ENCODE measurements at places on chromosomes 16 and 17.

GRCh38 chr17:42428141-42428944, 5.3 kb upstream of the CAVIN1 start:
- DNase-seq: peak; percentile 34

DNA sequence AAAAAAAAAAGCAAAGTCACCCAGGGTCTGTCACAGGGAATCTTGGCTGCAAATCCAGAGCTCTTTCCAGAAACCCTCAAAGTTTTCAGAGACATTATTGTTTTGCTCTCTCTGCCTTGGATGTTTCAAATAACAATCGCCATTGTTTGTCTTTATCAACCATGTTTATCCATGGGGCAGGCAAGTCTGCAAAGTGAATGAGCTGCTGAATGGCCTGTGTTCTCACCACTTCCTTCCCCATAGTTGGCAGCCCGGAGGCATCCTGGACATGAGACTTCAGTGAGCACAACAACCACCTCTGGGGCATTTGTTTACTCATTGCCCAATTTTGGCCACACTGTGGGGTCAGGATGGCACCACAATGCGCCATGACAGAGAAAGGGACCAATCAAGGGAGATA, 53.1 kb upstream of the USP7 start:
- no peak for DNase-seq

DNA sequence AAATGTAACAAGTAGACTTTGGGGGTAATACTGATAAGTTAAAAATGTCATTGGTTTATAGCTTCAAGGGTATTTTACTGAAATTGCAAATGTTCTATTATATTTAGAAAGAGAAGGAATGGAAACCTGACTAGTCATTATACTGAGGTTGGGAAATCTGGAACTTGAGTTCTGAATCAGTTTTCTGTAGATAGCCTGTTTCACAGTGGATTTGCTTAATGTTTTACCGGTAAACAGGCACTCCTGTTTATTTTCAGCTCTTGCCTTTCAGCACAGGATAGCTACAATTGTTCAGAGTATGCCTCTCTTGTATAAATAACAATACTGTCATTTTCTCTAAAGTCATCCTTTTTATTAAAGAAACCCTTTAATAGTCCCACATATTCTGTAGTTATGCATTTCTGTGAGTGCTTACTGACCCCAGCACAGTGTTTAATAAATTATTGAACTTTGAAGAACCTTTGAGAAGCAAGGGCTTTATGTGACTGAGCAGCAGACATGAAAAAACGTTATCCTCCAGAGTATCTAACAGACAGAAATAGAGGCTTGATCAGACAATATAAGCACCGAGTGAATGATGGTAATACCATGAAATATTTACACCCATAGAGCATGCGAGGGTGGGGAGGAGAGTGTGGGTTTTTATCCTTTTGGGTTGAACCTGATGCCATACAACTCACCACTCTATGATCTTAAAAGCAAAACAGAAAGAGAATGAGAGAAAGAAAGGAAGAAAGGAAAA, 58.2 kb downstream of the FTO start:
- no peak for DNase-seq

- no peak for DNase-seq
Observed at GRCh38 chr17:82615084-82616020, 32.9 kb downstream of the WDR45B start.

GRCh38 chr16:48613061-48613957, 3.3 kb upstream of the N4BP1 start:
- peak; percentile 62 for DNase-seq

GRCh38 chr17:35630530-35631148, 43.5 kb downstream of the AP2B1 start:
- DNase-seq: no peak

DNA sequence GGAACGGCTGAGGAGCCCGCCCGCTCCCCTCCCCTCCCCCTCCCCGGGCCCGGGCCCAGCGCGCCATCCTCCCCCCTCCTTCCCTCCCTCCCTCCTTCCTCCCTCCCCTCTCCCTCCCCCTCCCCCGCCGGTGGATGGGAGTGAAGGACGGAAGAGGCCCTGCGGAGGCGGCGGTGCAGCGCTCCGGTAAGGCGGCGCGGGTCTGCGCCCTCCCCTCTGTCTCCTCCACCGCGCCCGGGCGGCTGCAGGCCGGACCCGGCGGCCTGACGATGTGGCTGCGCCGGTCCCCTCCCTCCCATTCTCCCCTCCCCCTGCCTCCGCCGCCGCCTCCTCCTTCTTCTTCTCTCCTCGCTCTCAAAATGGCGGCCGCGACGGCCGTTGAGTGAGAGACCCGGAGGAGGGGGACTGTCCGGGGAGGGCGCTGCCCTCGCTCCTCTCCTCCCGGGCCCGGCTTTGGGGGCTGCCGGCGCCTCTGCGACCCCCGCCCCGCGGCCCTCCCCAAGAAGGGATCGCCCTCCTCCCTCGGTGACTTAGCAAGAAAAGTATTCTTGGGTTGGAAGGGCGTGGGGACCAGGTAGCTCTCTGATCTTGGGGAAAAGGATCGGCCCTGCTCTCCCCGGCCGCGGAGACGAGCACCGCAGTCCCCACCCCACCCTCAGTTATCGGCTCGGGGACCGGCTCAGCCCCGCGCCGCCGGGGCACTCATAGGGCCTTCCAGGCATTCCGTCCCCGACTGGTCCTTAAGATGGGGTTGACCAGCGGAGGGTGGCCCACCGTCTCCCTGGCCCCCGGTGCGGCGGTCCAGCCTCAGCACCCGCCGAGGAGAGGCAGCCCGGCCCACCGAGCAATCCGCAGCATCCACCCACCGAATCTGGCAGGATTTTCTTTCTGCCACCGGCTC, 617 bp downstream of the PAFAH1B1 start:
- peak; percentile 80 for DNase-seq

- no peak for DNase-seq
Observed at GRCh38 chr16:89765292-89765830, 44.0 kb downstream of the ZNF276 start.

DNA sequence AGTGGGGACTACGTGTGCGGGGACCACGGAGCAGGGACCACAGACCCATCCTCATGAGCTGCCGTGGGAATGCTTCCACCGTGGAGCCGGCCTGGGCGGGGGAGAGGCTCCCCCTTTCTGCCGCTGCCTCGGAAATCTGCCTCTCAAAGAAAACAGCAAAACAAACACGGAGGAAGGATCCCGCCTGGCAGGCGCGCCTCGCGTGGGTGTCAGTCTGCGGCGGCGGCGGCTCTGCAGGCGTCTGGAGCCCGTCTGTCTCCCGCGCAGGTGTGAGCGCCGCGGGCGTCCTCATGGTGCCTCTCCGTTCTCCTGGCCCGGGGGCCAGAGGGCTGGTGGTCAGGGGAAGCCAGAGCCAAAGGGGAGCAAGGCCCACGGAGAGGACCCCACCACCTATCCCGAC, 27.5 kb downstream of the GSE1 start:
- DNase-seq: no peak

GRCh38 chr17:4480929-4481898, 17.5 kb upstream of the SPNS2 start:
- peak; percentile 58 for DNase-seq

- DNase-seq: no peak
Observed at GRCh38 chr16:76634847-76635697, 357.9 kb downstream of the CNTNAP4 start.

- DNase-seq: no peak
Observed at GRCh38 chr16:81864646-81865382, 85.7 kb downstream of the PLCG2 start.

DNA sequence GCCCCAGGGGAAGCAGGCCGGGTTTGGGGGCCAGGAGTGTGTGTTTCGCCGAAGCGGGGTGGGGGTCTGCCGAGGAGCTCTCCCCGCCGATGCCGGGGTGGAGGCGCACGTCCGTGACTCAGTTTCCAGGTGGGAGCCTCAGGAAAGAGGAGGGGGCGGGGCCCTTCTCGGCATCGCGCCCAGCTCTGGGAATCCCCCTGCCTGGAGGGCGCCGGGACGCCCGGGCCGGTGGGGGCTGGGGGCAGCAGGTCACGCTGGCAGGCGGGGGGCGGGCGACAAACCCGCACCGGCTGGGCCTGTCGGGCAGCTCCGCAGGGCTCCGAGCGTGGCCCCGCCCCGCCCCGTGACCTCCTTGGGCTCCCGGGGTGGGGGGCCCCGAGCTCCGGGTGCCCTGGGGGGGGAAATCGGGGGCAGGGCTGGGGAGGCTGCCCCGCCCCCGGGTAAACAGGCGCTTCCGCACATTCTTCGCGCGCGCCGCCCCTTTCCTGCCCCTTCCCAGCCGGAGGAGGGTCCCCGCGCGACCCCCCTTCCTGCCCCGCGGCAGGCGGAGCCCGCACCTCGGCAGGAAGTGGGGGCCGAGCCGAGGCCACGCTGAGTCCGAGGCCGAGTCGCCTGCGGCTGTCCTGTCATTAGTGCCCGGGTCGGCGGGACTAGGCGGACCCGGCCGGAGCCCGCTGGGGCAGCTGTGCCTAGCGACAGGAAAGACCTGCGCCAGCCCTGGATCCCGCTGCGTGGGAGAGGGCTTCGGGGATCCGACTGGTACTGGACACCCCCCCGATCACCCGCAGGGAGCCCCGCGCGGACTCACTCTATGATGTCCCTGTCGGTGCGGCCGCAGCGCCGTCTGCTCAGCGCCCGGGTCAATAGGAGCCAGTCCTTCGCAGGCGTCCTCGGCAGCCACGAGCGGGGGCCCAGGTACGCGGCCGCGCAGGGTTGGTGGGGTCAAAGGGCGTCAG, 9.3 kb downstream of the RIPOR1 start:
- DNase-seq: peak; percentile 60

DNA sequence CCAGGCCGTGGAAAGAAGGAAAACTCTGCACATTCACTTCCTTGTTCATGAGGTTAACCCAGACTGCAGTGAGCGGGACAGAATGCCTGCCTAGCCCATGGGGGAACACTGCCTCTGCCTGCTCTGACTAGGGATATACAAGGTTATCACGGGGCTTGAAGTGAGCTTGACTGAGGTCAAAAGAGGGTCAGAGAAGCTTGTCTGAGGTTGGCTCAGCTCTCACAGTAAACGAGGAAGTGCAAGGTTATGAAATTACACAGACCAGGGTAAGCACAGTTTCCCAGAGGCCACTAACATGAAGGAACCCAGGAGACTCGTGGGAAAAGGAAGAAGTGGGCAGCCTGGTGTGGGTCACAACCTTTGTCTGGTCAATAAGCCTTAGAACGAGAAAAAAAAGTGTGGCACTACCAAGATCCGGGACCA, 28.7 kb downstream of the HIC1 start:
- no peak for DNase-seq

DNA sequence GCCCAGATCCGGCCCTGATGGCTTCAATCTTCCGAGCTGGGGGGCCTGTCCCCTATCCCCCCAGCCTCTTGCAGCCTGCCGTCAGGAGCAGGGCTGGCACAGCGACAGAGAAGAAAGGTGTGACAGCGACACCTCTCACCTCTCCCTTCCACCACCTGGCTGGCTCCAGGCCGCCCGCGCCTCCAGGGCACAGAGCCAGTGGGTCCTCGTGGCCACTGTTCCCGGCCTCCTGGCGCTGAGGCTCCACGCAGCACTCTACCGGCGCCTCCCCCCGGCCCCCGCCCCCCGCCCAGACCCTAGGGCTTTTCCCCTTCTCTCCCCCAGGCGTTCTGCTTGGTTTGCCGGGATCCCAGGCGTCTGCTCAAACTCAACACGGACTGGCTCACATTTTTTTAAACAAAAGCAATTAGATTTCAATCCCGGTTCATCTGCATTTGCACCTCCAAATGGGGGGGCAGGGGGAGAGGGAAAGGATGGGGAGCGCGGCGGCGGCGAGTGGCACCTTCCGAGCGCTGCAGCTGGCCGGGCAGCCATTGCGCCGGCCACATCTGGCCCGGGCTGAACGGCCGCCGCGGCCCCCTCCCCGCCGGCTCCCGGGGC, 12.8 kb upstream of the CBX8 start:
- no peak for DNase-seq

- peak; percentile 7 for DNase-seq
Observed at GRCh38 chr16:80027007-80027965, 426.7 kb upstream of the MAF start.

GRCh38 chr16:87047221-87048037, 269.8 kb downstream of the C16orf95 start:
- DNase-seq: no peak

DNA sequence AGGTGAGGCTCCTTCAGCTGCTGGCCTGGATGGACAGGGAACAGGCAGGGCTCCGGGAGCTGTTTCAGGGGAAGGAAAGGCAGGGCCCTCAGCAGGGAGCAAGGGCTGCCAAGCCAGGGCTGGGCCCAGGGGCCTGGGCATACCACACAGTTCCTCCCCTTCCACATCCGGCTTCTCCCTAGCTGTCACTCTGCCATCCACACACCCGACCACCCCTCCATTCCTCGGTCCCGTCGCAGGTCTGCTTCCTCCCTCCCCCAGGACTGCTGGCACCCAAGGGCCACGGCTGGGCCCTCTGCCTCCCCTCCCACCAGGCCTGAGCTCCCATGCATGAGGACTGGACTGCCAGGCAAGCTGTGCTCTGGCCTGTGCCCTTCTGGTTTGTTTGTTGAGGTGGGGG, 24.0 kb downstream of the CDIP1 start:
- DNase-seq: no peak

DNA sequence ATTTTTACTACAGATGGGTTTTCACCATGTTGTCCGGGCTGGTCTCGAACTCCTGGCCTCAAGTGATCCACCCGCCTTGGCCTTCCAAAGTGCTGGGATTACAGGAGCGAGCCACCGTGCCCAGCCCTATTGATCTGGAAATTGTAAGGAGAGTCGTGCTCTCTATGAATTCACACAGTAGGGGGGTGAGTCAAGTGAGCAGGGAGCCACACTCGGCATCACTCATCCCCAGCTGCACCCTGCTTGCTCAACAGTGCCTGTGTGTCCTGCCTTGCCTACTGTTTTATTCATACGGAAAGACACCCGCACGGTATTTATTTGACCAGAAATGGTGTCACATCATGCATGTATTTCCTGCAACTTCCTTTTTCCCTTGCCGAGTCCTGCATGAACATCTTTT, 157.2 kb upstream of the FOXF1 start:
- no peak for DNase-seq

DNA sequence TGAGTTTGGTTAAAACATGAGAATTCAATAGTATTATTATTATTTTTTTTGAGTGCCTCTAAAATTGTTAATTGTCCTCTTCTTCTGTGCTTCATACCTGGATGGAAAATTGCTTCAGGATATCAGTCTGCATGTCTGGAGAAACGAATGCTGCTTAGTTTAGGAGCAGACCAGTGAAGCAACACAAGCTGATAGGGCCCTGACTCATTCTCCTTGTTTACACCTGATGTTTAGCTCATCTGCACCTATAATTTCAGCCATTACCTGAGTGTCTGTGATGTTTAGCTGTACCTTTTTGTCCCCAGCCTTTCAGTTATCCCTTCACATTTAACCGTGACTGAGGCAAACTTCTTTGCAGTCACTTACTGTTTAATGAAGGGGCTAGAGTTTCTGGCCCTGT, 14.8 kb downstream of the SNTB2 start:
- DNase-seq: no peak

DNA sequence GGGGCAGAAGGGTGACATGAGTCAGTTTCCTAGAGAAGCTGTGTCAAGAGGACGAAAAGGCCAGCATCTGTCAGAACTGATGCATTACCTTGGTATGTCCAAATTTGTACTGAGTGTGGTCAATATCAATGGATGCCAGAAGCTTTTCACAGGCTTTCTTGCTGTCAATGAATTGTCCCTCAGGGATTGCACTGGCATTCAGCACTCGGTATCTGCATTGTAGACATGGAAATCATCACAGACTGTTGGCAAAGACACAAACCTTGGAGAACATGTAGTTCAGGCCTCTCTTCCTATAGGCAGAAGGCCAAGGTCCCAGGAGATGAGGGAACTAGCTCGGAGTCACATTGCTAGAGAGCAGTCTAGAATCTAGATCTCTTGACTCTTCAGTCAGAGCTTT, 16.6 kb downstream of the MYH3 start:
- no peak for DNase-seq

- DNase-seq: no peak
Observed at GRCh38 chr16:1981398-1981836, at the start of gene NOXO1. Gene NOXO1 (minus strand): TSS chr16:1981469. CDS start chr16:1981179, 290 bp downstream.

- no peak for DNase-seq
Observed at GRCh38 chr17:62657145-62657665, 29.7 kb downstream of the MRC2 start.

Data from activated gamma-delta T cell treated with Interleukin-2 at 50 U/mL for 16 hours (primary cell).